ENCODE measurements at places on chromosomes 3 and 15.

- DNase-seq = no peak
Measured at GRCh38 chr3:128281056-128281455, 127.8 kb downstream of the EEFSEC start.

DNA sequence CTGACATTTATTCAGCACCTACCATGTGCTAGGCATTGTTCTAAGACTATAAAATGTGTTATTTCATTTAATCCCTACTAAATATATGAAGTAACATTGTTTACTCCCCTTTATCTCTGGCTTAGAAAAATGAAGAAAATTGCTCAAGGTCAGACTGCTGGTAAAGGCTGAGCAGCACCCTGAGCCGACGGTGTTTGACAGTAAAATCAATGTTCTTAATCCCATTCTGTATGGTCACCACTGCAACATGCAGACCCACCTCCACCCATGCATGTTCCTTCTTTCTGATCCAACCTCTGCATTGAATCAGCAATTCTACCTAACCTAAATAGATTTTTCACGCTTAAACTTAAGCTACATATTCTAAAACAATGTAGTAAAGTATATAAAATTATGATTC is 216.5 kb downstream of the ZBBX start:
- DNase-seq = no peak

GRCh38 chr3:25396686-25397085 is 31.4 kb upstream of the RARB start:
- DNase-seq = no peak

DNA sequence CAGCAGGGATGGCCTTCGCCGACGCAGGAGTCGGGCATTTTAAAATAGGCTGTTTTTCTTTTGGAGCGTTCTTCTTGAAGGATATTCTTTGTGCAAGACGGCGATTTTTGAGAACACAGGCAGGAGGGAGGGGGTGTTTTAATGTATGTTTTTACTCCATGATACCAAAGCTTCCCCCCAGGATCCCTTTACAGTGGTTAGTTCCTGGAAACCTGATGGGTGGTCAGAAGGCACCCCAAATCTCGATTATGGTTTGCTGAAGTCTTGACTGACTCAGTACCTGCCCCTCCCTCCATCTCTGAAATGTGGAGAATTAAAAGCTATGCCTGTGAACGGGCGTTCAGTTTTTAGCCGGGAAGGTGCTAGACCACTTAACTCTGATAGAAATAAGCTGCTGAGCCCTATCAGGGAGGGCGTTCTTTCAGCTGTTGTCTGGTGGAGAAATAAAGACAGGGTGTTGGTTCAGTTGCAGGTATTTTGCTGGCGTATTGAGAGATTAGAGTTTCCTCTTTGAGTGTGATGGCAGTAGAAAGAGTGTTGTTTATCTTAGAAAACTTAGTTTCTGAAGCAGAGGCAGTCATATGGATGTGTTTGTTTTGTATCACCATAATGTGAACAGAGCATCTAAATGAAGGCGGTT is 3.4 kb downstream of the IGF1R start:
- no peak for DNase-seq

DNA sequence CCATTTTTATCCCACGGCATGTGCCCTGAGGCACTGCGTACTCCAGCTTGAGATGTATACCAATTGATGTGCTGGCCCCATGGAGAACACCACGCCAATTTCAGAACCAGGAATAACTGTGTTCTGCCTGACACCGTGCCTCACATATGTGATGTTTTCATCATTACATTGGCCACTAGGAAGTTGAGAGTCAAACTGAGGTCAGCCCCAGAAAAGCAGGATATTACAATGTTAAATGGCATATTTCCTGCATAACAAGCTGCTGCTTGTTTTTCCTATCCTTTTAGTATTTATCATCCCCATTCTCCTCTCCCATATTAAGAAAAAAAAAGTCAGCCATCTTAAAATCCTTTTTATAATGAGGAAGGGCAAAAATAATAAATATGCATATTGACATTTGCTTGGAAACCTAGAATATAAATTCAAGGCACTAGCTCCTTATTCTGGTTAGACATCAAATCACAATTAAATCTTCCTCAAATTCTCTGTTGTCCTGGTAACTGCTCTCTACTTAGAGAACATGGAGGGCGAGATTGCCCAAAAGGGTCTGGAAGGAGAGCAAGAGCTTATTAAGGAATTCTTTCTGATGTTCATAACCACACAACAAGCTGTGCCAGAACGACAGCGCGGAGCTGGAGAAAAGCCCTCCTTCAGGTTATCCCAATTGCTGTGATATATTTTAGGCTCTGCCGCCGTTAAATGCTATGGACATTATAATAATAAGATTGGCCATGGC is 112.6 kb downstream of the UACA start:
- DNase-seq = no peak

DNA sequence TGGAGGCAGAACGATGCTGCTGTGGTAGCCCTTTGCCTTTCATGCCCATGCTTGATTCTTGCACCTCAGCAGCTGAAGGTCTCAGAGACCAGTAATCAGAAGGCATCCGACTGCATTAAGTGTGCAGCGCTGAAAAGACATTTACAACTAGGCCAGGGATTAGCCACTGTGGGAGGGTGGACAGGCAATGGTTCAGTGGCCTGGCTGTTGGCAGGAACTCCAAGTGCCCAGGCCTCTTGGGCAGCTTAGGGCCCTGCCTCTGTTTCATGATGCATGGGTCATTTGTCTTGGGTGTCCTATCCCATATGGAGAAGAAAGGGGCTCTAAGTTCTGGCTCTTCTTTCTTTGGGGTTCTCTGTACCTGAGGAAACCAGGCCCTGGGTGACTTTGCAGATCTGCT is 11.4 kb downstream of the TMED3 start:
- no peak for DNase-seq

DNA sequence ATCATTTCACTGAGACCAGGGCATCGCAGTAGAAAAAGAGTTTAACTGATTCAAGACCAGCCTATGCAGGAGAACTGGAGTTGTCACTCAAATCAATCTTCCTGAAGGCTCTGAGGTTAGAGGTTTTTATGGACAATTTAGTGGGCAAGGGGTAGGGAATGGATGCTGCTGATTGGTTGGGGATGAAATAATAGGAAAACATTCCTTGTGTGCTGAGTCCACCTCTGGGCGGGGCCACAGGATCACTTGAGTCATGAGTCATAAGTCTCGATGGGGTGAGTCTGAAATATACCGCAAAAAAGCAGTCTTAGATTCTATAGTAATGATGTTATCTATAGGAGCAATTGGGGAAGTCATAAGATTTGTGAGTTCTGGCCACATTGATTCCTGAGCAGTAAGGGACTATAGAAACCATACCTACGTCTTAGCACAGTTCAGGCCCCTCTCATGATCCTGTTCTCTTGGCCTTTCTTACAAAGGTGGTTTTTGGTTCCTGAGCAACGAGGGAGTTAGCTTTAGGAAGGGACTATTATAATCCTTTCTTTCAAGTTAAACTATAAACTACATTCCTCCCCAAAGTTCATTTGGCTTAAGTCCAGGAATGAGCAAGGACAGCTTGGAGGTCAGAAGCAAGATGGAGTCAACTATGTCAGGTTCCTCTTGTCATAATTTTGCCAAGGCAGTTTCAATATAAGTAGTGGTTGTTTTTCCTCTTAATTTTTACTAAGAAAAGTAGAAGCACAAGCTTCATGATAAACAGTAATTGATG is 2.7 kb upstream of the OPA1 start:
- no peak for DNase-seq

DNA sequence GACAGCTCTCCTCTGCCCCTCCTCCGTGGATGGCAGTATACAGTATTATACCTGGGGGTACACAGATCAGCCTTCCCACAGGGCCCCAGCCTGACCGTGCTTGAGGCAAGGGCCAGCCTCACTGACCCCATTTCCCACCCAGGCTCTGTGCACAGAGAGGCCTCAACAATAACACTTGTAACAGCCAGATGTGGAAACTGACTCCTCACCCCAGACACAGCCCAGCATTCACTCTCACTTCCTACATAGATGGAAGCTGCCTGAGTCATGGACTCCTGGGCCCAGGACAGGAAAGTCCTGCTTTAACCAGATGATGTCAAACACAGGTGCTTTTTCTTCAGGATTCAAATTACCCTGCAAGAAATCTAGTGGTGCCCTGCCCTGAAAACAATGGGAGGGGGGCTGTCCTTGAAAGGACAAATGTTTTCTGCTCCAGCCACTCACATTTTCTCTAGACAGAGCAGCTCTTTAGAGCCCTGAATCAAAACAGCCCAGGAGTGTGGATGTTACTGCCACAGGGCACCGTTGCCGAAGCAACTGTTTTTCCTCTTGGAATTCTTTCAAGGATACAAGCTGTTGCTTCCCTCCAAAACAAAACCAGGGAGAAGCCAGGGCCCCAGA is 16.4 kb downstream of the CCDC12 start:
- no peak for DNase-seq

- DNase-seq = no peak
Measured at GRCh38 chr3:175895731-175896130, 1036.6 kb downstream of the NAALADL2 start.

DNA sequence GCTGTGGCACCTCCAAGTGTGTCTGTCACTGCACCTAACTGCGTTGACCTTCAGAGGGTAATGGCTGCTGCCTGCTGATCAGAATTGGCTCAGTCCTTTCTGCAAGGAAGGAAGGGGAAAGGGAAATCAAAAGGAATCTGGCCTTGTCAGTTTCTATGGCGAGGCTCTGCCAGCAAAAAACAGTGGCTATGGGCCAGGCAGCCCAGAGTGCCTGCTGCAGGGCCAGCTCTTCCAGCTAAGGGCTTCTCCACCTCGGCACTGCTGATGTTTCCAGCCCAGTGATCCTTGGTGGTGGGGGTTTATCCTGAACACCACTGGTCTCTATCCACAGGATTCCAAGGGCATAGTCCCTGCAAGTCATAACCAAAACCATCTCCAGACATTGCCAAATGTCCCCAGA is 184.3 kb downstream of the TJP1 start:
- no peak for DNase-seq

DNA sequence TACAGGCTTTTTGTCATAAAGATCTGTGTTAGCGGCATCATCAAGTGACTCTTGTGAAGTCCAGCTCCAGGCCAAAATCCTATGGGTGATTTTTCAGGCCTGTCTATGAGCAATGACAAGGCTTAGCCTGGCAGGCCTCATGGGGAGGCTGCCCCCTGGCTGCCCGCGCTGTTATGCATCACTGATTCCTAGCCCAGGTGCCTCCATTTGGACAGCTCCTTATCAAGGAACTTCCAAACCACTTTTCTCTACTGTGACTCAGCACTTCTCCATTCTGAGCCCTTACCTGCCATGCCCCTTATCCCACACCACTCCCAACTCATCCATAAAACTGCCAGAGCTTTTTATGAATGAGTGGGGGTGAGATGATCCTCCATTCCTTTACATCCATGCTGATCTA is 91.5 kb upstream of the C3orf80 start:
- DNase-seq = no peak

- no peak for DNase-seq
Measured at GRCh38 chr3:12479919-12480427, 4.3 kb upstream of the TSEN2 start.

GRCh38 chr15:91456251-91456718 is 356.2 kb downstream of the SV2B start:
- DNase-seq = no peak

DNA sequence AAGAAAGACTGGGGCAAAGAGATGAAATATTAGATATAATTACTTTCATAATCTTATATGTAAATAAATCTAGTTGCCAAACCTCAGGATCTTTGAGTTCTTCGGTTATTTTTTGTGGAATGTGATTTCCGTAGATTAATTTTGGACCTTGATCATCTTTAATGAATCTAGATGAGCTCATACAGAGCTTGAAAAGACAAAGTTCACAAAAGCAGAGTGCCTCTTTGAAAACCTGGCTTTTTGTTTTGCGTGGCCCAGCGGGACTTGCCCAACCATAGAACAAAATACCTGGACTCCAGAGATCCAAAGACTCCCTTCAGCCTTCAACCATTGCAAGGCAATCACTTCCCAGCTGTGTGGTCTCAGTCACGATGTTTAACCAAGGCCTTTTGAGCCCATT is 54.8 kb upstream of the CHST2 start:
- no peak for DNase-seq

DNA sequence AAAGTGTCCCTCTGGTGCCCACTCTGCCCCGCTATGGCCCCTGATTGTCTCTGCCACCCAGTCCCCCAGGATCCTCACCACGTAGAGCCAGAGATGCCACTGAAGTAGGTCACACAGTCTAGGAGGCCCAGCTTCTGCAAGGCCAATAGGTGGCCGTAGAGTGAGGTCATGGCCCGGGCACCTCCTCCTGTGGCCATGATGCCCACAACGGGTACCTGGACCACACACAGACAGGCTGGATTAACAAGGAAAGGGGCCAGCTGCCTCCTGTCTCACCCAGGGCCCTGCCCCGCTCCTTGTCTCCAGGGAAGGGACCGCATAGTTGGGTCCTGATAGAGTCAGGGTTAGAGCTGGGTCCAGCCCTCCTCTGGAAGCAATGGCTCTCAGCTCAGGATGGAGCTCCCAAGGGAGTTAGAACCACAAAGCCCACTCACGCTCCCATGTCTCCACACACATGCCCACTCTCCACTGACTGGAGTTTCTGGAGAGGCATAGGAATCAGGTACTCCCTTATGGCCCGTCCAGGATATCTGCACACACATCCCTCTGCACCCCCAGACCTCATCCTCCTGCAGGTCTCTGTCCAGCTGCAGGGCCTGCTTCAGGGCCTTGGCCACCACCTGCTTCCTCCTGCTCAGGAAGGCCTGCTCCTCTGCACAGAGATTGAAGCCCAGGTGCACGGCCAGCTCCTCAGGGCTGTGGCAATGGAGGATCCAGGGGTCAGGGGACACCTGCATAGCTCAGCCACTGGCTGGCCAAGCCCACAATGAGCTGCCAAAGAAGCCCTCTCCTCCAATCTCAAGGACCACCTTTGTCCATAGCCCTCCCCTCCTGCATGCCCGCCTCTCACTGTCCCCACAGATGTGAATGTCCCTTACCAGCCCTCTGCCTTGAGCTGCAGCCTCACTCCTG is 13.2 kb downstream of the PLA2G4D start:
- DNase-seq = no peak

GRCh38 chr15:93058128-93058527 is 30.9 kb downstream of the RGMA start:
- DNase-seq = no peak

DNA sequence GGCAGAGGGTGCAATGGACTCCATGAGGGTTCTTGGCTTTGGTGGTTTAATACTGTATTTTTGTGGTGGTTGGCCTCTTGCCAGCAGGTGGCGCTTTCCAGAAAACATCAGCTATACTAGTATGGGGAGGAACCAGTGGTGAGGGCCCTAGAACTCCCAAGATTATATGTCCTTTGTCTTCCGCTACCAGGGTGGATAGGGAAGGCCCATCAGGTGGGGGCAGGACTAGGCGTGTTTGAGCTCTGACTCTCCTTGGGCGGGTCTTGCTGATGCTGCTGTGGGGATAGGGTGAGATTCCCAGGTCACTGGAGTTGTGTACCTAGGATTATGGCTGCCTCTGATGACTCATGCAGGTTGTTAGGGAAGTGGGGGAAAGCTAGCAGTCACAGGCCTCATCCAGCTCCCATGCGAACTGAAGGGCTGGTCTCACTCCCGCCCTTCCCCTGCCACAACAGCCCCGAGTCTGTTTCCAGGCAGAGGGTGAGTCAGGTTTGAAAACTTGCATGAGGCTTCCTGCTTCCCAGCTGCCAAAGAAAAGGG is 357.7 kb downstream of the OTOL1 start:
- no peak for DNase-seq

Data from NCI-H446 treated with DMSO at 0.1 percent for 48 hours (cell line).